Stimulated activated CD8-positive, alpha-beta memory T cell treated with anti-CD3 and anti-CD28 coated beads, Interleukin-7, amount 100 ng/mL, for 24 hours (primary cell): ENCODE measurements at places on chromosomes 6 and 20.

DNA sequence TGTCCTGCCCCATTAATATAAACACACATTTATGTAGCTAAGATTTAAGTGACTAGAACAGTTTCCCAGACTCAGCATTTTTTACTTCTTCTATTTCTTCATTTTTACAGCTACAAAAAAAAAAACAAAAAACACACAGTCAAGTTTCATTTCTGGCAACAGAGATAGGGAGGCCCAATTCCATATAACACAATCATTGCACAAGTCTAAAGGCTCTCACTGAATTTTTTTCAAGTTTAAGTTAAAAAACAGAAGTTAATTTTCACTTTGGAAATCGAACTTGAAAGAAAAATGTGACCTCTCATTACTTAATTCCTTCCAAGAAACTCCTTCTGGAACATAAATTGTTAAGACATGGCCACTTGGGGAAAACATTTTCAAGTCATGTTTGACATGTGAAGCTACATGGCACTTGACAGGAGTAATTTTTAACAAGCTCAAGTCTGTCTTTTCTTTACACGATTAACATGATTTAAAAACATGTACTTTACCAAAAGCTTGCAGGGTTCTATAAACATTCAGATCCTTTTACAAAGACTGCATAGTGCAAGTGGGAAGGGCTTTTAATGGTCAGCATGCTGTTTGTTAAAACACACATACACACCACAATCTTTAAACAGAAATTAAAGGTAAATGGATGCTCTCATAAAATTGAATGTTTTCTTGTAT, 100.1 kb upstream of the CCDC28A start:
- no peak for DNase-seq

- DNase-seq = no peak
Observed at GRCh38 chr6:24539416-24539815, 44.6 kb downstream of the ALDH5A1 start.

DNA sequence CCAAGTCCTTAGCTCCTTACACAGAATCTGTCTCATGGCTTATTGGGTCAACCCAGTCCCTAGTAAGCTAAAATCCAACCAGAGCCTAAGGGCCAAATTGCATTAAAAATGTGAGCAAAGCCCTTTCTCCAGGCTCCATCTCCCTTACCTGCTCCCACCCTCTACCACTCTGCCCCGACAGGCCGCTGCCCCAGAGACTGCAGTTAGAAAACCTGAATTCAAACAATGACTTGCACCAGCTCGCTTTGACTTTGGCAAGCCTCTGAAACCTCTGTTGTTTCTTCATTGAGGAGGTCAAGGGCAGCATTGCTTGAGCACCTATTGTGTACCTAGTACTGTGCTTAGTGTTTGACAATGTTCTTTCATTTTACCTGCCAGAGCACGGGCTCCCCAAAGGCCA, 188.1 kb upstream of the PMEPA1 start:
- DNase-seq = no peak

DNA sequence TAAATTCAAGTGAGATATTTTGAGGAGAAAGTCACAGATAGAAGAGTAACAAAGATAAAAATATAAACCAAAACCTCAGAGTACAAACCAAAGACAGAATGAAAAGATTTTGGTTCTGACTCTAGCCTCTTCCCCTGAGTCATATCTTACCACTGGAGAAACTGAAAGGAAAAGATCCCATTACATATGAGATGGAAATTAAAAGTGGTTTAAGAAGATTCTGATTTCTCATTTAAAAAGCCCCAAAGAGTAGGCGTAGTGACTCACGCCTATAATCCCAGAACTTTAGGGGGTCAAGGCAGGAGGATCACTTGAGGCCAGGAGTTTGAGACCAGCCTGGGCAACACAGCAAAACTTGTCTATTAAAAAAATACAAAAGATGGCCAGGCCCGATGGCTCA, 30.6 kb downstream of the SPINT4 start:
- no peak for DNase-seq

DNA sequence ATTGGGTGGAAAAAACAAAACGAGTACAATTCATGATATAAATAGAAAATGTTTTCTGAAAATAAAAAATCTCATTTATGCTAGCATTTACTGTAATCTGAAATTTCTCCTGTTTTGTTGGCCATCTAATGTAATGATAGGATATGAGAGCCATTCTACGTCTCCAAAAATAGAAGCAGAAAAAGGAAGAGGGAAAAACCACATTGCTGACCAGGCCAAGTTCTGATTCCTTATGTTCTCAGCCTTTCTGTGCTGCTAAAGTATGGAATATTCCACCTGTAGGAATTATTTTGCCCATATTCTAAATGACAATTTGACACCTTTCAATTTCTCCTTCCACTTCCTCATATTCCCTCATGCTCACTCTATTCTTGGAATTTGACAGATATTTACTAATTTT, 110.2 kb downstream of the TBXT start:
- no peak for DNase-seq

- DNase-seq = peak; percentile 79
Observed at GRCh38 chr6:150004783-150005717, 20.3 kb downstream of the RAET1L start.

GRCh38 chr20:45782890-45783289, 8.8 kb downstream of the WFDC3 start:
- DNase-seq = no peak

- no peak for DNase-seq
Observed at GRCh38 chr6:145187491-145188206, 547.7 kb downstream of the EPM2A start.

- no peak for DNase-seq
Observed at GRCh38 chr6:159493231-159493897, 199.7 kb downstream of the SOD2 start.

GRCh38 chr20:21693322-21693721, 12.1 kb upstream of the PAX1 start:
- DNase-seq = no peak

DNA sequence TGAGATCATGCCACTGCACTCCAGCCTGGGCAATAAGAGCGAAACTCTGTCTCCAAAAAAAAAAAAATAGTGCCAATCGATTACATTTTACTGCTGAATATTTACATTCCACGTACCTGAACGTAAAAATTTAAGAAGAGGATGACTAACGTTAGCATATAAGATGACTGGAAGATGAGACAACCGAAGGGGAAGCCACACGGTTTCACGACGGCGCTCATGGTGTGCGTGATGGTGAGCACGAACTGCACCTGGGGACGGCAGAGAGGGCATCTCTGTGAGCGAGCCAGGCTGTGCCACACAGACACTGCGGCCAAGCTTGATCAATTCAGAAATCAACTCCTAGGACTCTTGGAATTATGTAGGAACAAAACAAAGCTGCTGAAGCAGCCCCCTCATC, 54.5 kb downstream of the ELOVL2 start:
- DNase-seq = no peak

GRCh38 chr6:9789201-9789600, 625.7 kb downstream of the TFAP2A start:
- DNase-seq = no peak

GRCh38 chr6:154848580-154848979, 115.4 kb downstream of the SCAF8 start:
- DNase-seq = no peak

- no peak for DNase-seq
Observed at GRCh38 chr6:31900917-31901414, 920 bp downstream of the ZBTB12 start.

DNA sequence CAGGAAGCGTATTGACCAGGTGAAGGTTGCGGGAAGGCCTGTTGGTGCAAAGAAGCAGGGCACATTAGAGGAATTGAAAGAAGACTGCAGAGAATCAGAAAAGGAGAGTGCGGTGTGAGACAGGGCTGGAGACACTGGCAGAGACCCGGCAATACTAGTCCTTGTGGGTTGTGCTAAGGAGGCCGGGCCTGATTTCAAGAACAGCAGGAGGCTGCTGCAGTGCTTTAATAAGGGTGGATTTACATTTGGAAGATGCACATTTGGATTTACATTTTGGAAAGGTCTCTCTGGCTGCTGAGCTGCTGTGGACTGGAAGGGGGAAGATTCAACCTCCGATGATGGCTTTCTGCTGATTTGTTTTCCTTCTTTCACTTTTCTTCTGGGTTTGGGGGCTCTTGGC, 167.8 kb downstream of the SLC24A3 start:
- no peak for DNase-seq

- DNase-seq = no peak
Observed at GRCh38 chr20:49889001-49889934, 26.1 kb downstream of the SPATA2 start.

- no peak for DNase-seq
Observed at GRCh38 chr20:51360451-51361201, 181.9 kb downstream of the NFATC2 start.

- DNase-seq = no peak
Observed at GRCh38 chr20:25532971-25533391, 52.4 kb downstream of the NINL start.

GRCh38 chr6:50681213-50681824, 32.0 kb upstream of the TFAP2D start:
- no peak for DNase-seq

DNA sequence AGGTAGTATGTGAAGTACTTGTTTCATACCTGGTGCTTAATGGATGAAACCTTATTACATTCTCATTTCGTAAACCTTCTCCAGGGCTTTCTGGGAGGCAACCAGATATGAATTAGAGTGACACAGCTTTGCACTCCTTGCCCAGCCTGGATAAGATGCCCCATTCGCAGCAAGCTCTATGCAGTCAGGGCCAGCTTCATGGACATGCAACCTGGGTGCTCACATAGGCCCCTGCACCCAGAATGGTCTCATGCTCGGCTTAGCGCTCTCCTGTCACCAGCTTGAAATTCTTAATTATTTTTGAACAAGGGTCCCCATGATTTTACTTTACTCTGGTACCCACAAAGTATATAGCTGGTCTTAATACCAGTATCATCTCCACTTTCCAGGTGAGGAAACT, 11.3 kb upstream of the PTGIS start:
- no peak for DNase-seq

DNA sequence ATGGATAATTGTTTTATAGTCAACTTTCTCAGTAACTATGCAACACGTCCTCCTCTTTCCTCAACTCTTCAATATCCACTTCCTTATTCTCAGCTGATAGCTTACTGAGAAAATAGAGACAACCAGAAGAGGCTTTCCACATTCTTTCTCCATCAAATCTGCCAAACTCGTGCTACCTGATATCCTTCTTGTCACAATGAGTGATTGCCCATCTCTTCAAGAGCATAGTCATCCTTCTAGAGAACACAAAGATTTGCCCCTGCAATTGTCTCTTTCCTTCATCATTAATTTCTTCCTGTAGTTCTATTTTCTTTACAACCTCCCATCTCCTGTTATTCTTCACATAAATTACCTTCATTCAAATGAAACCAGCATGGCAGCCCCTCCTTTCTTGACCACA, 75.9 kb upstream of the RGS17 start:
- no peak for DNase-seq

DNA sequence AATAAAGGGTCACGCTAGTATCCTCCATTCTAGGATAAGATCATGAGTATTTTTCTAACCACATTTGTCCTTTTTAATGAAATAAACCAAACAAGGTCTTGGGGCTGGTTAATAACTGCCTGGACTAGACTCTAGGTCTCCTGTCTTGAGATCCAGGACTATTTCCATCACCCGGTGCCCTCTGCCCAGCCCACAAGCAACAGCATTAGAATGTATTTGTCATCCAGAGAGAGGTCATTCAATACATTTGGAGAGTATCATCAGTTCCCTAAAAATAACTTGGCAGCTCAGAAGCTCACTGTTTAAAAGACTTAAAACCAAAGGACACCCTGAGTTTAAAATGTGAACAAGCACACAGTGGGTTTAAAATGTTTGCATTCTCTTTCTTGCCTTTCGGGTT, 4.4 kb upstream of the RBM24 start:
- DNase-seq = no peak

DNA sequence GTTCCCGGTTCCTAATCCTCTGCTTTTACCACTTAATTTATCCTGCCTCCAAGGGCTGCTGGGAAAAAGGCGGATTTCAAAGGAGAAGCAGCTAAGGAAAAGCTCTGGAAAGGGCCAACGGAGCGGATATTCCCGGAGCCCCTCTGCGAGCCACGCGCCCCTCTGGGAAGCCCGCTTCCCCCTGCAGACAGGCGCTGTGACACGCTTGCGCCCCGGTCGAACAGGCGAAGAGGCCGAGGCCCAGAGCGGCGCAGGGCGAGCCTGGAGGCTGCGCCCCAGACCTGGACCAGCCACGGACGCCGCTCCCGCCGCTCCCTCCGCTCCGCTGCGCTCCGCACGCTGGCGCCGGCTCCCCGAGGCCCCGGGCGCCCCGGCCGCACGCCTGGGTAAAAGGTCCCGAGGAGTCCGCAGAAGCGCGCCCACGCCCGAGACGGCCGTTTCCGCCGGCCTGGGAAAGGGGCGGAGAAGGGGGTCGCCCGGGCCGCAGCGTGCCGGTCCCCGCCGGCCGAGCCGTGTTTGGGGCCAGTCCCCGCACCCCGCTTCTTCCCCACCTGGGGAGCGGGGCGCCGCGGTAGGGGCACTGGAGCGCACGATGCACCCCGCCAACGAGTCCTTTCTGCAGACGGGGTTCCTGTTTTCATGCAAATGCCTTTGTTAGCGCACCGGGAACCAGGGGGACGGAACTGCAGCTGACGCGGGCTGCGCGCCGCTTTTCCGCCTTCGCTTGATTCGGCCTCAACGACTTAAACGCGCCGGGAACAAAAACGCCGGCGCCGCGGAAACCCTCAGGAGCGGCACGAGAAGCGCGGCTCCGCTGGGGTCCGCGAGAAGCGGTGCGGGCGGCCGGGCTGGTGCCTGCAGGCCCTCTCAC, 91.9 kb upstream of the SIRPA start:
- no peak for DNase-seq

- DNase-seq = no peak
Observed at GRCh38 chr6:31299511-31299910, 27.6 kb upstream of the HLA-C start.

DNA sequence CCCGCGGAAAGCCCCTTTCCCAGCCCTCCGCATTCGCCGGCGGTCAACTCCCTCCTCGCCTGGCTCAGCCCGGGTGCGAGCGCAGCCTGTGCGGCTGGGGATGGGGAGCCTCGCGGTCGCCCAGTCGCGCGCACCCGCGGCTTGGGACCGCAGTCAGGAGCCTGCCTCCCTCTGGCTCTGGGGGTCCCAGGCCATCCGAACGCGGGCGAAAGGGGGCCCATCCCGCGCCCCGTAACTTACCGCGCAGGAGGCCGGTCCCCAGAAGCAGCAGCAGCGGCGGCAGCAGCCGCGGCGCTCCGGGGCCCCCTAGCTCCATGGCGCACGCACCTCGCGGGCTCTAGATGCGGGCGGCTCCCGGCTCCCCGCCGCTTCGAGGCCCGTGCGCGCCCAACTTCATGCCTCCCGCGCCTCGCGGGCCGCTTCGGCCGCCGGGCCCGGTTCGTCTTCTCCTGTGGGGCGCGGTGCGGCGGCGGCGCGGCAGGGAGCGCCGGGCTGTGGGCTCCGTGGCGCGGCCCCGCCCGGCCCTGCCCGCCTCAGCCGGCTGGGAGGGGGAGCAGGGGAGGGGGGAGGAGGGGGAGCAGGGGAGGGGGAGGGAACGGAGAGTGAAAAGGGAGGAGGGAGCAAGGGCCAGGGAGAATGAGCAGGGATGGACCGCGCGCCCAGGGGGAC, at the start of gene CHRNA4:
CHRNA4 (minus strand) TSS at position 500 of the 669 bp plus-strand sequence; CDS start at position 316, 184 bp downstream.
- no peak for DNase-seq

DNA sequence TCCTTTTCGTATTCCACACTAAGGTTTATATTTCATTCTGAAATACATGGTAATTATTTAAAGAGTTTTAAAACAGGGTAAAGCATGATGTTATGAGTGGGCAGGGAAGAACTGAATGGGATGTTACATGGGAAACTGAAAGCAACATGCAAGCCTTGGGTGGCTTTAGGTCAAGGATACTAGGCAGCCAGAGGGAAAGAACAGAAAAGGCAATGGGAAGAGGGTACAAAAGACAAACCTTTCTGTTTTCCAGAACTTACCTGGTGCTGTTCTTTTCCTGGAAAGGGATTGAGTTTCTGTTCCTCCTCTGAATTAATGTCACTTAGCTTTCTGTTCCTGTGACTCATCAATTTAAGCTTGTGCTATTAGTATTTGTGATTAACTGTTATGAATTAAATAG, 71.2 kb upstream of the SMIM8 start:
- no peak for DNase-seq
